ENCODE measurements at places on chromosomes 16 and 17.

DNA sequence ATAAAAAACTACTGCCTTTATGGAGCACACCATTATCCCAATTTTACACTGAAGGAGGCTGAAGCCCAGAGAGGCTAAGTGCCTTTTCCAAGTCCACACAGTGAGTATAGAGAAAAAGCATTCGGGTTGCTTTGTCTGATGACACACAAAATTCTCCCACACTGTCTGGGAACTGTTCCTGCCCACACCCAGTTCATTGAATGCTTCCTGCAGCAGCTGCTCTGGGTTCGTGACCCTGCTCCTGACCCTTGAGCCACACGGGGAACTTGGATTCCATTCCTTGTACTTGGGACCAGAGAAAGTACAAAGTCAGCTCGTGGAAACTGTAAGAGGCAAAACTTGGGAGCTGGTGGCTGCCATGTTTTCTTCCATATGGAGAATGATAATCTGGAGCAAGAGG is 57.9 kb downstream of the AKAP1 start:
- no peak for DNase-seq

DNA sequence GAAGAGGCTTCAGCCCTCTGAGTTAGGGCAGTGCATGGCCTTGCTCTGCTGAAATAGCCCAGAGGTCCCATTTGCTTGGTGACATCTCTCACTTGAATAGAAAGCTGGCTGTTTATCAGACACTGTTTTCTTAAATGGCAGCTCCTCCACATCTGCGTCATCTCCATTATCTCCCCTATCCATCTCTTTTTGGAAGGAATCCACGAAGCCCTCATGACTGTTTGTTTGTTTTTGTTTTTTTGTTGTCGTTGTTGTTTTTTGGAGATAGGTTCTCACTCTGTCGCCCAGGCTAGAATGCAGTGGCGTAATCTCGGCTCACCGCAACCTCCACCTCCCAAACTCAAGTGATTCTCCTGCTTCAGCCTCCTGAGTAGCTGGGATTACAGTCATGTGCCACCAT is 16.6 kb downstream of the NAA60 start:
- DNase-seq = no peak

GRCh38 chr17:38693700-38694329 is 11.3 kb upstream of the MLLT6 start:
- peak; percentile 19 for DNase-seq

GRCh38 chr16:78483124-78483992 is 383.9 kb downstream of the WWOX start:
- DNase-seq = no peak

DNA sequence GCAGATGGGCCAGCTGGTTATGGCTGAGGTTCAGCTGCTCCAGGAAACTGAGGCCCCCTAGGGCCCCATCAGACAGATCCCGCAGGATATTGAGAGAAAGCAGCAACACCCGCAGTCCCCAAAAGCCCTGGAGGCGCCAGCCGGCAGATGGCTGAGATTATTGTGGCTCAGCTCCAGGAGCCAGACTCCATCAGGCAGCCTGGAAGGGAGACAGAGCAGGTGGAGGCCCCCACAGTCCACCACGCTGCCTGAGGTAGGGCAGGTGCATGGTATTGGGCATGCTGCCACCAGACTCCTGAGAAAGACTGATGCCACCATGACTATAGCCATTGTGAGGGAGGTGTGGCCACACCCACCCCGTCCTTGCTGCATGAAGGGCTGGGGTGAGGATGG is 9.5 kb upstream of the TMEM101 start:
- DNase-seq = no peak

DNA sequence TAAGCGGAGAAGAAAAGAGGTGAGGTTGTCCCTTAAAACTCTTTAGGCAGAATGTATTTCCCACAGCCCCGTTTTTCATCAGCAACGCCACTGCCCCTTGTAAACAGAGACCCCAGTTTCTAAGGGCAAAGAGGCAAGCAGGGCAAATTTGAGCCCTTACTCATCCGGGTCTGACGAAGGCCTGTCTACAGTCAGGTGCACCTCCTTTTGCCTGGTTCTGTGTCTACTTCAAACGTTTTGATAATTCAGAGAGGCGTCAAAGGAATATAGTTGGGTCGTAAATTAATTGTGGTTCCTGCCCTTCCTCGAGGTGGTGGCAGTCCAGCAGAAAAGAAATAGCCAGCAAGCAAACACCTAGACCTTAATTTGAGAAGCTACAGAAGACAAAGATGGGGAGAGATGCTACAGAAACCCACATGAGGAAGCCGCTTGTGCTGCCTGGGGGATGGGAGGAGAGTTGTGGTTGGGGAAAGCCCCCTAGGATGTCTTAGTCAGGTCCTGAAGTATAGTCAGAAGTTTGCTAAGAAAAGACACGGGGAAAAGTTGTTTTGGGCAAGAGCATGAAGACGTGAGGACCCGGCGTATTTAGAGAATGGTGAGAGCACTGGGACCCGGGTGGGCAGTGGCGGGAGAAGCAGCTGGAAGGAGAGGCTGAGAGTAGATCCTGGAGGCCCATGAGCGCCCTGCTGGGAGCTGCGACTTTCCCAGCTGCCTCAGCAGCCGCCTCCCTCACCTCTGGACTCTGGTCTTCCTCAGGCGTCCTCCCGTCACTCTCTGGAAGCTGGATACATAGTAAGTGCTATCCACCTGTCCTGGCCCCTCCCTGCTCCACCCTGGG is 2.4 kb downstream of the FBRS start:
- DNase-seq = peak; percentile 40

DNA sequence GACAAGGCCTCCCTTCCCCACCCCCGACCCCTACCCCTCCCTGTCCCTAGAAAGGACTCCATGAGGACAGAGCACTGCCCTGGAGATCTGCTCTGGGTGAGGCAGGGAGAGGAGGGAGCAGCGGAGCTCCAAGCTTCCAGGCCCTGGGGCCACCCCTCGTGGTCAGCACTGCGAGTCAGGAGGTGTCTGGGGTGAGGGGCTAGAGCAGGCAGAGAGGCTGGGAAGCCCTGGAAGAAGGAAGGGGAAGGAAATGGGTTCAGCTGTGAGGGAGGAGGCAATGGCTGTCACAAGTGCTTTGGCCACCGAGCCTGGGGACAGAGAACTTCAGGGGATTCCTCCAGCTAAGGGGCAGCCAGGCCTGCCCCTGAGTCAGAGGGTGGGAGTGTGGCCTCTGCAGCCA is 28.2 kb upstream of the DNAI2 start:
- no peak for DNase-seq

Data from dermis blood vessel endothelial cell (primary cell).